ENCODE measurements at places on chromosomes 4 and X.

DNA sequence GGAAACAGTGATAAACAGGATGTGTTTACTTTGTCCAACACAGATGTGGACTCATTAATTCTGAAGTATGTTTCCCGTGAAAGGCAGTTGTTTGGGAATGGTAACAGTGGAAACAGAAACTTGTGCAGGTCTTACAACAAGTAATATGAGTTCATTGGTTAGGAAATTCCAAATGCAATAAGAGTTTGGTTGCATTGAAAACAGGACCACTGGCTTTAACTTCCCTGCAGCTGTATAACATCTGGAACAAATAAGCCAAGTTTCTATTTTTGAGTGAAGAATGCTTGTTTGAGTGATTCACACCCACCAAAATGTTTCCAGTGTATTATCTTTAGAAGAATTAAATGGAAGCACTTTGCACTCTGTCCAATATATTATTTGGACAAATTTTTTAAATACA, 82.4 kb upstream of the BMP3 start:
- DNase-seq: no peak

- DNase-seq: no peak
These were observed 13.4 kb upstream of the PAPSS1 start for GRCh38 chr4:107733431-107733925.

DNA sequence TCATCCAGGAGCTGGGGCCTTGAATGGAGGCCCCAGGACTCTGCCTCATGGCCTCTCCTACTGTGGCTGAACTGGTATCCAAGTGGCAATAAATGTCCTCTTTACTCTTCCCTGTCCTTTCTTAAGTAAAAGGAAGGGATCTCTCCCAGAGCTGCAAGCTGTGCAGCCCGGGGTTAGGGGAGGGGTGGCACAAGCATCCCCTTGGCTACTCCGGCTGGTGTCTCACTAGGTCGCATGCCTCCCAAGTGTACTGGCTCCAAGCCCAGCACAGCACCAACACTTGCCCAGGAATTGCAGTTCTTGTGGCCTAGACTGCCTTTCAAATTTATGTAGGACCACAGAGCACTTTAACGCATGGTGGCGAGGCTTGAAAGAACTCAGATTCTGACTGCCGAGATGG, 44.7 kb upstream of the MED14 start:
- no peak for DNase-seq

DNA sequence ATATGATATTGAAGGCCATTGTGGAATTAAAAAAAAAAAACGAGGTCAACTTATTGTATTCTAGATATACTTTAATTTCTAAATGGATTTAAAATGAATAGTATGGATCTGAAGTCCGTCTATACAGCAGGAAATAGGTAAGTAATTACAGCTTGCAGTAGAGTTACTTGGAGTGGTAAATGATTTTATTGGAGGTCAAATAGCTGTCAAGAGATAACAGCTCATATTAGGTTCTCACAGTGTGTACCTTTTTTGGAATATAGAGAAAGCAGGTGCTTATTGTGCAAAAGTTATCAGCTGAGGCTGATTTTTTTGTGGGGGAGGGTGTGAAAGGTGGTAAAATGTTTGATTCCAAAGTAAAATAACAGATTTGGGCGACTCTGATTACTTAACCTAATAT, 17.7 kb downstream of the UPRT start:
- no peak for DNase-seq

DNA sequence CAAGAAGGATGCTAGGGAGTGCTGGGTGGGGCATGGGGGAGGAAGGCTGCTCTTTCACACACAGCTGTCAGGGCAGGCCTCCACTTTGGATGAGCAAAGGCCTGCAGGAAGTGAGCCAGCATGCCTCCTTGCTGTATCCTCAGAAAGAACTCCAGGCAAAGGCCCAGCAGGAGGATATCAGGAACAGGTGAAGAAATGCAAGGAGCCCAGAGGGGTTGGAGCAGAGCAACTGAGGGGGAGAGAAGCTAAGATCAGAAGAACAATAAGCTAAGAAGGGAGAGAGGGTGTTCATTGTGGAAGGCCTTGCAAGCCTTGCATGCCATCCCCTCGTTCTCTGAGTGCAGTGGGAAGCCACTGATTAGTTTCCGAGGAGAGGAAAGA, 115.1 kb downstream of the CAMK2D start:
- DNase-seq: peak; percentile 2

DNA sequence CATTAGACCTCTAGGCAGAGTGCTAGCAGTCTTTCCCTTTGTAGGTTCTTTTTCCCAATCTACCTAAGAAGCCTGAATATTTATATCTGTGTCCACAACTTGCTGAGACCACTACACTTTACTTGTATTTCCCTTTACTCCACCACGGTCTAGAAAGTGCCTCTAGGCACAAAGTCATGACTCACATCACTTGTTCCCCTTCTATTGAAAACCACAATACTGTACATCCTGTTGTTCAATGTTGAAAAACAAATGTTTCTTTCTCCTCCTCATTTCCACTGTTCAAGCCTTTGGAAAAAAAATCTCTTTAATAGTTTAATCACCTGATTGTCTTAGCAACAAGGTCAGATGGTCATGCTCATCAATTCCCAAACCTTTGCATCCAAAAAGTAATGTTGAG, 326.7 kb downstream of the GUCY2F start:
- no peak for DNase-seq

DNA sequence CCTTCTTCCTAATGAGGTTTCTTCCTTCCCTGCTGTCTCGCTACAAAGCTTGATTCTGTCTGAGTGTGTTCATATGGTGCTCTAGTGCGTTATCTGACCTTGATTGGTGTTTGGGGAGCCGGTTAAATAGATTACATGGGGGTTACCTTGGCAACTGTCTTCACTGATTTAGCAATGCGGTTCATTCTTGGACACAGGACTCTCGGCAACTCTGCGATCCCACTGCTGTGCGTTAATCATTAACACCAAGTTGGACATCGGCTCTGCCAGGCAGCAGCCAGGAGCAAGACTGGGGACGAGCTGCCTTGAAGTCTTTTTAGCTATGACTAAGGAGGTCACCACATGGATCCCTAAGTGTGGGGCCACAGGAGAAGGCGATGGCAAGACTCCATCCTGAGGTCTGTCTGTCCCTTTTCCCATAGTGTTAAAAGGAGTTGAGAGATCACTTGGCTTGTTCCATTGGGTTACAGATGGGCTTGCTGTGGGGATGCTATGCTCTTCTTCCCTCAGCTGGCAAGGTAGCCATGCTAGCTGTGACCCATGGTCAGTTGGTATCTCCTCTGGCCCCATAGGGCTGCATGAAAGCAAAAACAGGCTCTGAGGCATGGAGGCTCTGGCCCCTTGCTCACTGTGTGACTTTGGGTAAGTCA, 93.4 kb upstream of the MAMLD1 start:
- no peak for DNase-seq

DNA sequence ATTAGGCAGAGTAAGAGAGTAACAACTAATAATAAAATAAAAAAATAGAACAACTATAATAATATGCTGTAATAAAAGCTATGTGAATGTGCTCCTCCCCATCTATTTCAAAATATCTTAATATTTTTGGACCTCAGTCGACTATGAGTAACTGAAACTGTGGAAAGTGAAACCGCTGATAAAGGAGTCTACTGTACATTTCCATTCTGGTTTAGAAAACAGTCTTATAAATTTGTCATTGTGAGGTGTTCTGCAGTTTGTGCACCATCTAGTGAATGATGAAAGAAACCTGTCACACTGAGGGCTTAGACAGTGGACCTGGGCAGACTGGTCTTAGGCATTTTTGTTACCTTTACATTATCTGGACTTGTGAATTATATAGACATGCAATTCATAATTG, 42.0 kb downstream of the TMEM150C start:
- DNase-seq: no peak

DNA sequence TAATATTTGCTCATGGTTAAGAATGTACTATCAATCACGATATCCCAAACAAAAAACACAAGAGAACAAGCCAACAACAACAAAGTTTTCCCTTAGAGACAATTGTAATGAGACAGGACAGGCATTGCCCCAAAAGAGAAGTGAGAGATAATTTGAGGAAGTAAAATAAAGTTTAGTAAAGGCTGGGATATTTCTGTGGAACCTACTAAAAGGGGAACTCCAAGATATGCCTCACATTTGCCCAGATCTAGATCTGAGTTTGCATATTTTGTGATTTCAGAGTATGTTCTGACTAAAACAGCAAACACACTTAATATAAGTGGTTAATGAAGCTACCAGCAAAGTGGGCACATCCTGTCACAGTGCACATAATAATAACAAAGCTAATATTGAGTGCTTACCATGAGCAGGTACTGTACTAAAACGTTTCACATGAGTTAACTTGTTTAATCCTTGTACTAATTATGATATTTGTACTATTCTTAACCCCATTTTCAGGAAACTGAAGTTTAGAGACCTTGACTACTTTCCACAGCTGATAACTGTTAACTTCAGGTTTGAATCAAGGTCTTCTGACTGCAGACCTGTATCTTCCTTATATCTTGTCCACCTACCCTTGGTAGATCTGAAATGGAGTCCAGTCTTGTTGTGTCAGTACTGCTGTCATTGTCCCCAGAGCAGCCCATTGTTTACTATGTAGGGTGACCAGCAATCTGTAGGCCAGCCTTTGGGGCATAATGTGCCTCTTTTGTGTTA, 26.0 kb upstream of the BMP2K start:
- DNase-seq: no peak

DNA sequence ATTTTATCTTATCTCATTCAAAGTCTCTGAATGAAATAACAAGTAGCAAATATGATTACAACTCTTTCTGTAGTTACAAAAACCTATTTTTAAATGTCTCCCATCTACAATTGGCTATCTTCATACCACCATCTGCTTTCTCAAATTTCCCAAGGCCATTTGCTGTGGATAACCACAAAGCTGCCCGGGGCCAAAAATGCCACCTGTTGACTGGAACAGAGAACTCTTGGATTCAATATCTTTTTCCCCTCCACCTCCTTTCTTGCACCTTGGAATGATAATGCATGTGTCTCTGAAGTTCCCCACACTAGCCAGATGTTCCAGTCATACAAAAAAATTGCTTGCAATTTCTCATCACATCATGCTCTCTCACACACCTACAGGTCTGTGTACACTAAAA, 93.3 kb upstream of the SCML1 start:
- DNase-seq: no peak

- DNase-seq: peak; percentile 13
These were observed 38.9 kb downstream of the PDHA1 start for GRCh38 chrX:19382555-19383145.

GRCh38 chr4:182175788-182176519, 67.2 kb upstream of the TENM3 start:
- no peak for DNase-seq

- no peak for DNase-seq
These were observed 89.9 kb upstream of the PRKX start for GRCh38 chrX:3803305-3803704.

DNA sequence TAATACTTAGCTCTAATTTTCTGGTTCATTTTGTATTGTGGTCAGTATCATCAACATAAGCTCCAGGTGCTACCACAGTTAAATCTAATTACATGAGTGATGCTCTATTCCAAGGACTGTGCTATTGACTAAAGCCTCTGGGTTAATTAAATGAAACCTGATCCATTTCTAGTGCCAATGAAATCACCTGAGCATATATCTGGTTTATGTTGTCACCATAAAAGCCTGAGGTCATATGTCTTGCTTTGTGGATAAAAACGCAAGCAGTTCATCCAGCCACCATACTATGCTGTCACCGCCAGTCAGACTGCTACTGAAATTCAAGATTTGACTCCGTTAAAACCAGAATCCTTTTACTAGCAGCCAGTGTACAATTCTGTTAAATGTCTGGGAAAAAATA, 64.2 kb upstream of the ZNF518B start:
- no peak for DNase-seq

- peak; percentile 89 for DNase-seq
These were observed 28.6 kb downstream of the AFAP1 start for GRCh38 chr4:7910952-7911578.

GRCh38 chrX:81120258-81120935, 81.3 kb downstream of the HMGN5 start:
- no peak for DNase-seq

DNA sequence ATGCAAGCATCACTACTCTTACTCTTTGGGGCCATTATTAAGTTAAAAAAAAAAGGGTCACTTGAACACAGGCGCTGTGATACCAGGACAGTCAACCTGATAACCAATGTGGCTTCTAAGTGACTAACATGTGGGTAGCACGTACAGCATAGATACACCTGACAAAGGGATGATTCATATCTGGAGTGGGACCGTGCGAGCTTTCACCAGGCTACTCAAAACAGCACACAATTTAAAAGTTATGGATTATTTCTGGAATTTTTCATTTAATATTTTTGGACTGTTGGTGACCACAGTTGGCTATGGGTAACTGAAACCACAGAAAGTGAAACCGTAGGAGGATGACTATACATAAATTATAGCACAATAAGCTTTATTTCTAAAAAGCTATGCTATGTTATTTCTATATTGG, 113.8 kb upstream of the STIM2 start:
- no peak for DNase-seq

GRCh38 chr4:122673252-122673651, 52.4 kb upstream of the IL21 start:
- DNase-seq: no peak

DNA sequence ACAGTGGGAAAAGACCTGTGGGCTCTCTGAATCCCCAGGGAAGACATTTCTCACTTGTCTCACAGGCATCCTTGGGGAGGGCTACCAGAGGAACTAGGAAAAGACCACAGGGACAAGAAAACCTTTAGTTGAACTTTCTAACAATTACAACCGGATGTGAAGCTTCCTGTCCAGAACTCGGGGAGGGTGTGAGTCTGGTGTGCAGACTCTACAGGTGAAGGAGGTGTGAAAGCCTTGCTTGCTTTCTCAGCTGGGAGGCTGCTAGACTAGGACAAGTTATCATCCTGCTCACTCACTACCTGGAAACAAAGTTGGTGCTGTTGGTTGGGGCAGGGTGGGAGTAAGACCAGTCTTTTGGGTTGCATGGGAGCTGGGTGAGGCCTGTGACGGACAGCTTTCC, 158.5 kb upstream of the PBDC1 start:
- no peak for DNase-seq

GRCh38 chr4:123073650-123074049, 151.3 kb upstream of the NUDT6 start:
- DNase-seq: no peak

- DNase-seq: peak; percentile 18
These were observed 68.4 kb downstream of the MID2 start for GRCh38 chrX:107894038-107894437.

All from HCEC 1CT (cell line).